ENCODE measurements at places on chromosomes 3 and 15.

DNA sequence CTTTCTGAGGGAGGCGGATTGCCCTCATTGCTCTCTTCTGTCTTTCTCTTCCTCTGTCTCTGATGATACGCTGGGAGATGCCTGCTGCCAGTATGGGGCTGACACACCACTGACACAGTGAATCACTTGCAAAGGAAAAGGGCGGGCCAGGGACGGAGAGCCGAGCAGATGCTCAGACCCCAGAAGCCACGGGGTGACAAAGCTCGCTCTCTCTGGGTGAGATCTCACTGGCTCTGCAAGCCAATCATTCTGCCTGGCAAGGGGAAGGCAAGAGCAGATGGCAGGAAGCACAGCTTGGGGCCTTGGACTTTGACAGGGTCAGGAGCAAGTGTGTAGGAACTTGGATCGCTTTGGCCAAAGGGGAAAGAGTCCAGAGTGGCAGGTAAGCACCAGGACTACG lies 198.7 kb downstream of the NTRK3 start:
- DNase-seq: no peak

GRCh38 chr3:190552969-190553759 lies 39.3 kb downstream of the IL1RAP start:
- DNase-seq: no peak

- no peak for DNase-seq
These were observed 181.1 kb downstream of the ITPR1 start for GRCh38 chr3:4674216-4674615.

- no peak for DNase-seq
These were observed 25.9 kb downstream of the ADCY5 start for GRCh38 chr3:123423031-123423430.

- no peak for DNase-seq
These were observed 12.6 kb upstream of the APH1B start for GRCh38 chr15:63264688-63265293.

- no peak for DNase-seq
These were observed 103.6 kb upstream of the PFN2 start for GRCh38 chr3:150074277-150074676.

GRCh38 chr3:72996121-72996472 lies 514 bp upstream of the PPP4R2 start:
- no peak for DNase-seq

DNA sequence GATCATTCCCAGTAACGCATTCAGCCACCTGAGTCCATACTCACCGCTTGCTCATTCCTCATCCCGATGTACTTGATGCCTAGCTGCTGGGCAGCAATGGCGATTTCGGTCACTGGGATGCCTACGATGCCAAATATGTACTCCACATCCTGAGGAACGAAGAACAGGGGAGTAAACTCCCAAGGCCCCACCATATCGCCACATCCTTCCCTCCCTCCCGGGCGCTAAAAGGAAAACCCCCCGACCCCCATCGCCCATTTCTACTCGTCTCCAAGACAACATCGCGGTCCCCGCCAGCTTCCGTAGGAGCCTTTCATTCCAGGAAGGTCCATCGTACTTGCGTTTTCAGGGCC lies 347 bp downstream of the HACL1 start:
- no peak for DNase-seq

GRCh38 chr3:107662124-107662507 lies 139.4 kb downstream of the BBX start:
- no peak for DNase-seq

GRCh38 chr3:48899273-48899672 lies 591 bp upstream of the SLC25A20 start:
- no peak for DNase-seq

- no peak for DNase-seq
These were observed 23.2 kb upstream of the OCA2 start for GRCh38 chr15:28122038-28122949.
